ENCODE measurements at places on chromosomes 1 and 21.
A peak's percentile ranks its signal among the peaks of the same experiment; 100 is the strongest.

GRCh38 chr1:10867138-10867721 lies 70.8 kb upstream of the CASZ1 start:
- DNase-seq = peak; percentile 74

GRCh38 chr1:150628766-150629114 lies 672 bp downstream of the ENSA start:
- DNase-seq = no peak

DNA sequence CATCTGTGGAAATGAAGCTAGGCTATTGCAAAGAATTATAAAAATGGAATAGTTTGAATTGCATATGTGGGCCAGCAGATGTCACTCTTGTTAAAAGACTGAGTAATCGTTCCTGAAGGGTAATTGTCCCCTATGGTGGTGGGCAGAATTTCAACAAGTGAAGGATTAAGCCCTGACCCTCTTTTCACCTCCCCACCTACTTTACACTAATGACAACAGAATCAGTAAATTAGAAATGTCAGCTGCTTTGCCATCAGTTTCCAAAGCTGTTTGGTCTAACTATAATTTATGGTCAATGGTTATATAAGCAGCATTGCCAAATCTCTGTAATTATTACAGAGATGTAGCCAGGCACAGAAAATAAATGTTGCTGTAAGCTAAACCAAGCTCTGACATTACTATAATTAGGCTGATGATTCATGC lies 898.6 kb downstream of the AMY1C start:
- DNase-seq = no peak

DNA sequence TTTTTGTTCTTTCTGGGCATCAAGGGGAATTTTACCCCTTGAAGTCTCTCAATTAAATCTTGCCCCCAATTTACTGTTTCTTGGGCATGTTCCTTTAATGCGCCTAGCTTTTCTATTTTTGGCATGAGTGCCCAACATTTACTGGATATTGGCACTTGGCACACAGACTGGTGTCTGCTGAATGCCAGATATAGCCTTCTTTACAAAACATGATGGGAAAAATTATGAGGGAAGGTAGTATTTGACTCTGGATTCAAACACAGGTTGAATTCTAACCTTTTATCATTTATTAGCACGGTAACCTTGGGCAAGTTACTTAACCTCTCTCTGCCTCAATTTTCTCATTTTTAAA lies 88.3 kb upstream of the GPR52 start:
- no peak for DNase-seq

DNA sequence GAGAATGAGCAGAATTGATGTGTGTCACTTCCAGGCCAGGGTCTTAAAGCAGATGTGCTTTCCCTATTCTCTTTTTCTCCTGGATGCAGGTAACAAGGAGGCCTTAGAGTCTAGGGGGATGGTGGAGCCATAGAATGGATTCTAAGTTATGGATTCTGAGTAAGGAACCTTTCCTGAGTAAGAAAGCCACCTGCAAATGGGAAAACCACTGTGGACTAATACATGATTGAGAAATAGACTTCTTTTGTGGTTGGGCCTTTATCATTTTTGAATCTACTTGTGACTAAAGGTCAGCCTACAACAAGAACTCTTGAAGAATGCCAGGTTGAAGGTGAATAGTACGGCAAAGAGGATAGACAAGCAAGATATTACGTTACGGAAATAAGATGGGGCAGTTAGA lies 116.1 kb downstream of the CDC7 start:
- DNase-seq = no peak

DNA sequence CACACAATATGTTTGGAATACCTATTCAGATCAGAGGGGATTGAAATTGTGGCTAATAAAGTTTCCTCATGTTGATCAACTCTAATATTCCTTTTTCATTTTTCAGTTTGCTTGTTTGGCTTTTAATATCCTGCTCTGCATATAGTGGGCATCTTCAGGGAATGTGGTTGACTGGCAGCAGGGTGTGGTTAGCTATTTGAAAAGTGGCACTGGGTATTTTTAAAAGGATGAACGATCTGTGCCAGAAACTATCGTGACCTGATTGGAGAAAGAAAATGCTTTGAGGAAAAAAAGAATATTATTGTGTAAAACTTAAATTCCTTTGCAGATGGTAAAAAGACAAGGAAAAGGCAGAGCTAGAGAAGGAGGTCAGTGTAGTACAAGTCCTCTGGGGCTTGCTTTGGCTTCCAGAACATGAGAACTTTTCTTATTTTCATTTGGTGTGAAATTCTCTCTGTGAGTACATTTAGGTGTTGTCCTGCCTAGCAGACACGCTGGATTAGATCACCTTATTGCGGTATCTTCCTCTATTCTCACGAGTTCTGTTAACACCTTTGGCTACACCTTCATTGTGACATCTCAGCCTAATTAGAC lies 329.7 kb upstream of the SNX7 start:
- no peak for DNase-seq

- no peak for DNase-seq
These were observed 26.6 kb downstream of the FAM151A start for GRCh38 chr1:54596756-54597155.

- peak; percentile 72 for DNase-seq
These were observed 55.5 kb downstream of the TGFBR3 start for GRCh38 chr1:91830242-91831131.
